ENCODE measurements at places on chromosomes 3 and 15.

GRCh38 chr3:178517665-178518334, 18.4 kb upstream of the KCNMB2 start:
- no peak for DNase-seq

- no peak for DNase-seq
These were observed 97.5 kb downstream of the OCA2 start for GRCh38 chr15:28001641-28002040.

GRCh38 chr15:38176155-38176554, 76.5 kb upstream of the SPRED1 start:
- DNase-seq, result no peak

- no peak for DNase-seq
These were observed 54.2 kb downstream of the OSTN start for GRCh38 chr3:191253089-191253799.

GRCh38 chr3:18264853-18265252, 160.3 kb downstream of the SATB1 start:
- no peak for DNase-seq

- DNase-seq, result no peak
These were observed 81.9 kb downstream of the NEO1 start for GRCh38 chr15:73134196-73134595.

- no peak for DNase-seq
These were observed 1135.1 kb downstream of the TUSC7 start for GRCh38 chr3:117844676-117845075.

- DNase-seq, result peak; percentile 77
These were observed 24.4 kb upstream of the FRMD4B start for GRCh38 chr3:69410301-69410700.

- DNase-seq, result no peak
These were observed 28.6 kb upstream of the PLXNA1 start for GRCh38 chr3:126954141-126954842.

GRCh38 chr3:107985496-107985895, 105.3 kb downstream of the CD47 start:
- no peak for DNase-seq

GRCh38 chr3:28669870-28670269, 321.2 kb upstream of the AZI2 start:
- no peak for DNase-seq

GRCh38 chr15:68405378-68406250, 26.3 kb downstream of the ITGA11 start:
- no peak for DNase-seq

DNA sequence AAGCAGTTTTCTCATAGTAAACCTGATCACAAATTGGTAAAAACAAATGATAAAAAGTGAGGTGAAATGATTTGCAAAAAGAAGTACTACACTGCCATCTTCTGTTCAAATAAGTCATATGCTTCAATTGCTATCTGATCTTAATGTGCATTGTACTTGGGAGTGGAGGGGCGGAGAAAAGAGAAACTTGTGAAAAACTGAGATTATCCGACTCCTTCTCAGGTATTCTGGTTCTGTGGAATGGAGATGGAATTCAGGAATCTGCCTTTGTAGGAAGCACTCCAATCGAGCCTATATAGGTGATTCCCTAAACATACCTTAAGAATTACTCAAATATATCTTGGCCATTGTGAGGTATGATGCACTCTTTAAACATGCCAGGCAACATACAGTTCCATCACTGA, 180.6 kb downstream of the CHL1 start:
- DNase-seq, result peak; percentile 32

DNA sequence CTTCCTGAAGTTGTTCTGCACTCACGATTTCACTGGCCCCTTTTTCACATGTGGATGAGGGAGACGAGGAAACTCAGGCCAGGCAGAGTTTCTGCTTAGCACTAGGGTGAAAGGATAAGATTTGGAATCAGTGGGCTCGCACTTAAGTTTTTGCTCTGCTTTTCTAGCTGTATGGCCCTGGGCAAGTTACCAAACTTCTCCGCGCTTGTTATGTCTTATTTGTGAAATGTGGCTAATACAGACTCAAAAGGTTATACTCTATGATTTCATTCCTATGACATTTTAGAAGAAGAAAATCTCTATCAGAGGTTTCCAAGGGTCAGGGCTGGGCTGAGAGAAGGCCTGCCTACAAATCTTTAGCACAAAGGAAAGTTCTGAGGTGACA, 191.9 kb upstream of the LRIG1 start:
- DNase-seq, result no peak

GRCh38 chr15:29107291-29107890, 162.2 kb downstream of the NSMCE3 start:
- no peak for DNase-seq

- no peak for DNase-seq
These were observed 157.9 kb upstream of the SLC2A2 start for GRCh38 chr3:171184372-171184771.

DNA sequence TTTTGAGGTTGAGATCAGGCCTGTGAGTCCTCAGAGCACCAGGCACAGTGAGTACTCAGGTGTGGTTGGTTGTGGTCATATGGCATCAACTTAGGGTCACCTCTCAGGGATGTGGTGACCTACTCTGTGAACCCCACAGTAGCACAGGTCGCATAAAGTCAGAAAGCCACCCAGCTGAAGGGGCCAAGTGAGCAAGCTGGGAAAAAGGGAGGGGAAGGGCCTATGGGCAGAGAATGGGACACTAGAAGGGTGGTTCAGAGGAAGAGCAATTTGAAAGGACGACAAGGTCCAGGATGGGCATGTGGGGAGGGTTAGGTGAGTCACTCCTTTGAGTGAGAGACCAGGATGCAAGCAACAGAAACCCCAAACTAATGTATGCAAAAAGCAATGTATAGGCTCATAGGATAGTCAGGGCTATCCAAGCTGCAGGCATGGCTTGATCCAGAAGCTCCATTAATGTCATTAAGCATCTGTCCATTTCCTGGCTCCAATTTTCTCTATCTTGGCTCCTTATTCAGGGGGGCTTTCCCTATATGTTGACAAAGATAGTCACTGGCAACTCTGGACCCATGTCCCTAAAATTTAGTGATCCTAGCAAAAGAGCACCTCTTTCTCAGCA, 33.5 kb downstream of the HMCES start:
- no peak for DNase-seq

- no peak for DNase-seq
These were observed 9.8 kb downstream of the LARS2 start for GRCh38 chr3:45398178-45398577.

- DNase-seq, result no peak
These were observed 74.6 kb downstream of the ATP2B2 start for GRCh38 chr3:10430805-10431204.

DNA sequence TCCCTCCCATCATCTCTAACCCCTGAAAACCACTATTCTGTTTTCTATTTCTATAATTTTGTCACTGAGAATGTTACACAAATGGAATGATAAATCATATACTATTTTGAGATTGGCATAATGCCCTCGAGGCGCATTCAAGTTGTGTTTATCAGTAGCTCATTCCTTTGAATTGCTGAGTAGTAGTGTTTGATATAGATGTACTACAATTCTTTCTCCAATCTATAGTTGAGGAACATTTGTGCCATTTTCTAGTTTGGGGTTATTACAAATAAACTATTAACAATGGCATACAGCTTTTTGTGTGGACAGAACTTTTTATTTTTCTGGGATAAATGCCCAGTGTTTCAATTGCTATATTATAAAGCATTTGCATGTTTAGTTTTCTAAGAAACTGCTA, 86.0 kb downstream of the CCR1 start:
- no peak for DNase-seq

- peak; percentile 30 for DNase-seq
These were observed 42.9 kb upstream of the PLCL2 start for GRCh38 chr3:16841904-16842271.

DNA sequence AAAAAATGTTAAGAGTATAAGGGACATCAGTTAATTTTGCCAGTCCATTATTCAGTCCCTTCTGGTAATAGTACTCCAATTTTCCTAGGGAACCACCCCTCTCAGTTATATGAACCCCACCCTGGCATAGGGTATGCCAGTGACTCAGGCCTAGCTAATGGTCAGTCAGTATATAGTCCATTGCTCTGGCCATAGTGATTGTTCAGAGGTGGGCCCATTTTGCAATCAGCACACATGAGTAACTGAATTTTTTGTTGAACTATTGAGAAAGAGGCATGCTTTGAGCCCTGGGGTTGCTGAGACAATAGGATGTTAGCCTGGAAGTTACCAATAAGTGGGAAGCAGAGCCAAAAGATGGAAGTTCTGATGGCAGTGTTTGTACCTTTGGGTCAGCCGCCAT, 4.1 kb downstream of the LRCH3 start:
- DNase-seq, result no peak

GRCh38 chr3:11850003-11850402, 3.3 kb upstream of the TAMM41 start:
- no peak for DNase-seq

DNA sequence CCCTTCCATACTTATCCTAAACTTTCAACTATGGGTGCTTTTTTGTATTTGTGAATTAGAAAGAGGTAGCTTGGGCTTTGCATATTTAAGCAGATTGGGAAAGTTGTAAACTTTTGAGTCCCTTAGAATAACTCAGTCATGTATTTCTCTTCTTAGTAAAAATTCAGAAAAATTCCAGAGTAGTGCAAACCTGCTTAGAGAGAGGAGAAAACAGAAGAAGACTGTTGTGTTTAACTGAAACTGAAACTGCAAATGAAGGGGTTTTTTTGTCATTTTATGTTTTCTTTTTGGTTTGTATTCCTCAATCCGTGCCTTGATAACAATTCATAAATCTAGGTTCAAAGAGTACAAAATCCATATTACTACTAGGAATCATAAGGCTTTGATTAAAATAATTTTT, 31.3 kb downstream of the CD200 start:
- DNase-seq, result no peak

- no peak for DNase-seq
These were observed 6.7 kb downstream of the PLIN1 start for GRCh38 chr15:89672221-89673164.

- no peak for DNase-seq
These were observed 56.3 kb upstream of the PCSK6 start for GRCh38 chr15:101545548-101546505.

DNA sequence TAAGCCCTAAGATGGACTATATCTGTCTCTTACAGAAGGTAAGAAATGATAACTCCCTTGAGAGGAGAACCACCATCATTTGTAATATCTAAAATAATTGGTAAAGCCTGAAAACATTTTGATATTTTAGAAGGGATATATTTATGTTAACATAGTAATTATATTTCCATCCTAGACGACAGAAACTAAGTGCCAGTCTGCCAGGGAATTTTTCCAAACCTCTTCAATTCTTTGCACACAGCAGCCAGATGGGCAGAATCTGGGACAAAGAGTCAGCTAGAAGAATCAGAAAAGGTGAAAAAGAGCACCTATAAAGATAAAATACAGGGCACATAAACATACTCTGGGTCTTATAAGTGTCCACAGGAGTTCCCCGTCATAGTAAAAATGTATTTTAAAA, 70.0 kb upstream of the CBLB start:
- DNase-seq, result no peak

DNA sequence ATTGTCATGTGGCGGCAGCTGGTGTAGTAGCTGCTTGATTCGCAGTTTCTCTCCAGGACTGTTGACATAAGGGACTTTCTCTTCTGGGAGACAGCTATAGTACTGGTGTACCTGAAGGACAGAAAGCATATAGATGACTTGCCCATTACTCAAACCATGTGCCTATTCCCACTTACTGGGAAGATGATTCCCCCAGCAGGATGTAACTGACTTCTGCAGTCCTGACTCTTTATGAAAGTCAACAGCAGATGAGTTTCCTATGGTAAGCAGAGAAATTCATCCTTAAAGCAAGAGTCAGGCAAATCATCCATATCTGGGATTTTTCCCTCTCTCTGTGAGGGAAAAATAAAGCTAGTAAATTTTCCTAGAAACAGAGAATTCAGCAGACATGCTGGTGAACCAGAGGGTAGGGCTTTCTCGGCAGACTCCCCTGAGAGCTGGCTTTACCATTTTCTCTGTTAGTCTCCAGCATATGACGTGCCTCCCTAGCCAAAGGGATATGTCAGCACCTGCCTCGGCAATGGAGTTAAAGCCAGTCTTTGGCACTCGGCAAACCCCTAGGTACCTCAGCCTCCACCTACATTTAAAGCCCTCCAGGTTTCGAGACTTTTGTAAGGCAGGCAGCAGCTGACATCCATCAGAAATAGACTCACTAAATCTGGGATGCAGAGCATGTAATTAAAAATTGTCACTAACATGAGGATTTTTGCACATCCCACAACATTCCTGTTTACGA, 62.1 kb downstream of the PRICKLE2 start:
- no peak for DNase-seq

- DNase-seq, result no peak
These were observed 126.3 kb upstream of the ABI3BP start for GRCh38 chr3:101119535-101119934.

- DNase-seq, result no peak
These were observed 408.2 kb upstream of the THBS1 start for GRCh38 chr15:39172380-39173281.

- DNase-seq, result no peak
These were observed 66.2 kb upstream of the CORO2B start for GRCh38 chr15:68512598-68512997.

DNA sequence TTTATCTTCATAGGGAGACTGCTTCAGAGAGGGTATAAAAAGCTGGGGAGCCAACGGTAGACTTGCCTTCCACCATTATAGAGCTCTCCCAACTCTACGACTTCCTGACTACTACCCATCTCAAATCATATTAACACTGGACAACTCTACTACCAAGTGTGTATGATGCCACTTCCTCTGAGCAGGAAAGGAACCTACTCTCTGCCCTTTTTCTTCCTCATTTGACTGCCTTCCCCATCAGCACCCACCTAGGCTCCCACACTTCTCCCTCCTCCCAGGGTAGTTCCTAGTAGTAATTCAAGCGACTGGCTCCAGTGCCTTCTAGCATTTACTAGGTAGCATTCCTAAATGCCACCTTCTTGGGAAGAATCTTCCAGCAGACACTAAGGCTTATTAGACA, 24.5 kb upstream of the TBL1XR1 start:
- no peak for DNase-seq

- no peak for DNase-seq
These were observed 22.6 kb downstream of the MKRN2 start for GRCh38 chr3:12579456-12579855.

GRCh38 chr3:176583956-176584355, 613.3 kb downstream of the TBL1XR1 start:
- no peak for DNase-seq

- no peak for DNase-seq
These were observed 40.5 kb upstream of the EIF1B start for GRCh38 chr3:40268802-40269524.

GRCh38 chr15:91488452-91488851, 365.1 kb upstream of the SLCO3A1 start:
- no peak for DNase-seq
